ENCODE measurements at places on chromosomes 11 and 22. TPM values are rescaled to one million over a fixed set of nuclear protein-coding genes. Genes with fewer than 3 reads are reported as not detected.
A peak's percentile ranks its signal among the peaks of the same experiment; 100 is the strongest.

The PRODH gene
- 17.4 TPM for total RNA-seq

- no peaks in the 10 kb centered on the region for H3K36me3 ChIP-seq
- H3K4me1 ChIP-seq = no peaks in the 10 kb centered on the region
- H3K4me3 ChIP-seq = no peak overlapping the region
- no peak for DNase-seq
These were observed 552.8 kb upstream of the CHORDC1 start for GRCh38 chr11:90775567-90776165.

DNA sequence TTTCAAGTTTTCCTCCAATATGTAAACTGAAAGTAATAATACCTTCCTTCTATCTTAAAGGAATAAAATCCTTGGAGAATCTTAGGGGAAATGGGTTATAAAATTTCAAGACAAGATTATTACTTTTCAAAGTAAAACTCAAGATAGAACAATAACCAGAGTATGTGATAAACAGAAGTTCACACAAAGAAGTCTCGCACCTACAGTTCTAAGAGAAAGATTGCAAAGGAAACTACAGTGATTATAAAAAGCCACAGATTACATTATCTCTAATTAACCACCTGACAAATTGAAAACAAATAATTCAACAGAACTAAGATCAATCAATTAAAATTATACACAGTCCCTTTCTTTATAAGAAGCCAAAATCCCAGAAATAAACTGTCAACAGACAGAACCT lies 34.0 kb downstream of the AMBRA1 start:
- peak overlapping the region; percentile 69 for H3K27ac ChIP-seq
- peaks cover 39% of the 10 kb centered on the region for H3K4me1 ChIP-seq
- no peaks in the 10 kb centered on the region for H3K27me3 ChIP-seq
- H3K4me3 ChIP-seq = peak overlapping the region; percentile 32
- DNase-seq = no peak

The SYT13 gene
- 1.2 TPM for total RNA-seq

DNA sequence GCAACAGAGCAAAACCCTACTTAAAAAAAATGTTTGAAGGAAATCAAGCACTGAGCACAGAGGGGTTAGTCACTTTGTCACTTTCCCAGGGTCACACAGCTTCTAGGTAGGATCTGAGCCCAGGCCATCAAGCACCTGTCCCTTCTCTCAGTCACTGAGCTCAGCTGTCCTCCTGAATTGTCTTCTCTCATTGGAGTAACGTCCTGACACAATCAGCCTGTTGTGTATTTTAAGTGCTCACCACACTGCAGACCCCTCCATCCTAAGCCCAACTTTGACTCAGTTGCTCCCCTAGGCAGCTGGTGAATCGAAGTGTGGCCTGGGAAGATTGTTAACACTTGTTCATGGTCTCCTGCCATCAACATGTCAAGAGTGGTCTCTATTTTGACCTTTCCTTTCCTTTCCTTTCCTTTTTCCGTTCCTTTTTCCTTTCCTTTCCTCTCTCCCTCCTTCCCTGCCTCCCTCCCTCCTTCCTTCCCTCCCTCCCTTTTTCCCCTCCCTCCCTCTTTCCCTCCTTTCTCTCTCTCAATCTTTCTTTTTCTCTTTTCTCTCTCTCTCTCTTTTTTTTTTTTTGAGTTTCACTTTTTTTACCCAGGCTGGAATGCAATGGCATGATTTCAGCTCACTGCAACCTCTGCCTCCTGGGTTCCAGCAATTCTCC lies 76.1 kb downstream of the PIWIL3 start:
- no peak for DNase-seq
- H3K4me3 ChIP-seq = no peak overlapping the region
- no peaks in the 10 kb centered on the region for H3K36me3 ChIP-seq
- no peaks in the 10 kb centered on the region for H3K27me3 ChIP-seq
- no peak overlapping the region for H3K27ac ChIP-seq

GRCh38 chr11:115222218-115222862 lies 281.9 kb downstream of the CADM1 start:
- H3K4me1 ChIP-seq = no peaks in the 10 kb centered on the region
- no peak overlapping the region for H3K4me3 ChIP-seq
- no peaks in the 10 kb centered on the region for H3K27me3 ChIP-seq
- no peak overlapping the region for H3K27ac ChIP-seq
- no peaks in the 10 kb centered on the region for H3K36me3 ChIP-seq
- DNase-seq = no peak

The LGALS12 gene
- 2.7 TPM for total RNA-seq

The CNGA4 gene
- not detected for total RNA-seq

The CHRNA10 gene
- total RNA-seq = not detected

GRCh38 chr22:45997077-45997776 lies 20.3 kb upstream of the WNT7B start:
- H3K27me3 ChIP-seq = no peaks in the 10 kb centered on the region
- peaks cover 57% of the 10 kb centered on the region for H3K4me1 ChIP-seq
- no peak for DNase-seq
- H3K36me3 ChIP-seq = no peaks in the 10 kb centered on the region
- no peak overlapping the region for H3K4me3 ChIP-seq

GRCh38 chr11:64647019-64647779 lies 56.2 kb downstream of the SLC22A12 start:
- no peaks in the 10 kb centered on the region for H3K27me3 ChIP-seq
- H3K4me1 ChIP-seq = peaks cover 4% of the 10 kb centered on the region
- no peaks in the 10 kb centered on the region for H3K36me3 ChIP-seq
- no peak for DNase-seq
- no peak overlapping the region for H3K4me3 ChIP-seq

- no peak overlapping the region for H3K27ac ChIP-seq
- H3K4me3 ChIP-seq = no peak overlapping the region
- H3K4me1 ChIP-seq = peaks cover 13% of the 10 kb centered on the region
These were observed 53.5 kb downstream of the COMMD9 start for GRCh38 chr11:36235750-36236149.

GRCh38 chr22:20264614-20265452 lies 3.3 kb downstream of the RTN4R start:
- H3K4me3 ChIP-seq = no peak overlapping the region
- H3K27ac ChIP-seq = no peak overlapping the region

DNA sequence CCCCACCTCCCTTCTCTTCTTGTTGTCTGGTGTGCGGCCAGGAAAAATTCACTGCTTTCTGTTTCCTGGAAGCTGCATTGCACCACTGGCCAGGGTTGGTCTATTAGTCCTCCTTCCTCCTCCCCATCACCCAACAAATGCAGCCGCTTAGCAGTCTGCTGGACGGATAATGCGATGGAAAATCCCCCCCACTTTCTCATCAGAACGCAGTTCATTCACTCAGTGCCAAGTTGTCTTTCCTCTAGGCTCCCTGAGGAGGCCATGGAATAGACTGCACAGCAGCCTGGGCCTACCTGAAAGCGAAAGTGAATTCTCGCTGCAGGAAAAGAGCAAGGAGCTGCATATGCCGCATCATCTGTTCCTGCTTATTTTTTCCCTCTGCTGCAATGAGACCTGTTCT lies 513.6 kb downstream of the METTL15 start:
- H3K36me3 ChIP-seq = no peaks in the 10 kb centered on the region
- no peak overlapping the region for H3K4me3 ChIP-seq
- no peaks in the 10 kb centered on the region for H3K4me1 ChIP-seq
- DNase-seq = no peak
- no peak overlapping the region for H3K27ac ChIP-seq

The CSF2RB gene
- 4.2 TPM for total RNA-seq

The PGA5 gene
- not detected for total RNA-seq

- no peaks in the 10 kb centered on the region for H3K27me3 ChIP-seq
- DNase-seq = no peak
- no peaks in the 10 kb centered on the region for H3K36me3 ChIP-seq
- peaks cover 11% of the 10 kb centered on the region for H3K4me1 ChIP-seq
- H3K4me3 ChIP-seq = no peak overlapping the region
- H3K27ac ChIP-seq = no peak overlapping the region
These were observed 22.5 kb downstream of the CLPB start for GRCh38 chr11:72411623-72412419.

DNA sequence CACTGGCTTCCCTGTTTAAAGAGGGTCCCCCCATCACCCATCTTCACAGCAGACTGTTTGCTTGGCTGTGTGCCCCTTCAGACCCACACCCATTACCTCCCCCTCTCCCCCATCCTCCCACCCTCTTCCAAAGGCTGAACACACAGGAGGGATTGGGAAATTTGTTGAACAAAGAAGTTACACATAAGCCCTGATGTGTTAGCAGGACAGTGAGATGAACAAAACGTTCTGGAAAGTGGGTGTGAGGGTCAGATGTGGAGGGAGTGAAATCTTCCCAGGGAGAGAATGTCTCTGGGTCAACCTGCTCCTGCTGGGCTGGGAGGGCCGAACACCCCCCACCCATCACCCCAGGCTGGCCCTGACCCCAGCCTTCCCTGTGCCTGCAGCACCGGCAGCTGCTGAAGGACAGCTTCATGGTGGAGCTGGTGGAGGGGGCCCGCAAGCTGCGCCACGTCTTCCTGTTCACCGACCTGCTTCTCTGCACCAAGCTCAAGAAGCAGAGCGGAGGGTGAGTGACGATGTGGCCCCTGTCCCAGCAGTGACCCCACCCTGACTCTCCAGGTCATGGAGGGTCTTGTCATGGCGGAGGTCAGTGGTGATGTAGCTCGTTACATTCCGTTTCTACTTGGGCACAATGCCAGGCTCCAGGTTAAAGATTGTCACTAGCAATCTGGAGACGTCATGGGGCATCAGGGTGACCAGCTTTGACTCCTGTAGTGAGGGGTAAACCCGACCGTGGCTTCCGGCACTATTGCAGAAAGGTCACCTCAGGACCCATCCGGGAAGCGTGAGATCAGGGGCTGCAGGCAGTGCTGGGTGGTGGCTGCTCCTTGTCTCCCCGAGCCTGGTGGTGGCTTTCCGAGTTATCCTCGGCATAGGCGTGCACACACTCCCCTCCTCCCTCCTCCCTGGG lies 103.5 kb downstream of the BCR start:
- no peaks in the 10 kb centered on the region for H3K27me3 ChIP-seq
- DNase-seq = no peak
- peaks cover 39% of the 10 kb centered on the region for H3K4me1 ChIP-seq
- peak overlapping the region; percentile 81 for H3K27ac ChIP-seq

- H3K4me1 ChIP-seq = peaks cover 84% of the 10 kb centered on the region
- no peak for DNase-seq
- no peaks in the 10 kb centered on the region for H3K27me3 ChIP-seq
- peaks cover 36% of the 10 kb centered on the region for H3K36me3 ChIP-seq
These were observed 47.1 kb downstream of the MYH9 start for GRCh38 chr22:36340621-36341020.

The TCIRG1 gene
- total RNA-seq = 121 TPM

The NDUFS8 gene
- total RNA-seq = 118 TPM

The NFAM1 gene
- 1.7 TPM for total RNA-seq

The HEPACAM gene
- total RNA-seq = 3.4 TPM

The LARGE2 gene
- total RNA-seq = 6.6 TPM

- H3K36me3 ChIP-seq = no peaks in the 10 kb centered on the region
- DNase-seq = no peak
- no peaks in the 10 kb centered on the region for H3K4me1 ChIP-seq
- H3K4me3 ChIP-seq = no peak overlapping the region
- no peak overlapping the region for H3K27ac ChIP-seq
- no peaks in the 10 kb centered on the region for H3K27me3 ChIP-seq
These were observed 509.3 kb upstream of the TENM4 start for GRCh38 chr11:79950172-79950571.

The APOL1 gene
- 28.5 TPM for total RNA-seq

GRCh38 chr22:27134315-27134701 lies 476.9 kb downstream of the MIAT start:
- H3K27ac ChIP-seq = peak overlapping the region; percentile 30
- peaks cover 20% of the 10 kb centered on the region for H3K4me1 ChIP-seq
- H3K27me3 ChIP-seq = no peaks in the 10 kb centered on the region

The KRTAP5-2 gene
- total RNA-seq = not detected

GRCh38 chr11:121347094-121347493 lies 54.5 kb downstream of the SC5D start:
- H3K27ac ChIP-seq = no peak overlapping the region
- no peaks in the 10 kb centered on the region for H3K27me3 ChIP-seq

The CASP1 gene
- 23.3 TPM for total RNA-seq

DNA sequence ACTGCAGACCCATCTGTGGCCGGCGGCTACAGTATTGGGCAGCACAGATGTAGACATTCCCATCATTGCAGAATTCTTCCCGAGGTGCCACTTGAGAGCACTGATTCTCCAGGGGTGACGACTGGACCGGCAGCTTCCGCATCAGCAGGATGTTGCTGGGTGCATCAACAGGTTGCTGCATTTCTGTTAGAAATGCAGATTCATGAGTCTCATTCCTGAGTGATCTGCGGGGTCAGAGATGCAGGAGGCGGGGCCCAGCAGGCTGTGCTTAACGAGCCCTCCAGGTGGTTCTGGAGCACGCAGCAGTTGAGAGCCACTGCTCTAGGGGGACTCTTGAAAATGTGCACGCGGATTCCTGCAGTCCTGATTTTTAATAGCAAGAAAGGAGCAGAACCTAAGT lies 321.8 kb downstream of the TBC1D22A start:
- H3K4me1 ChIP-seq = no peaks in the 10 kb centered on the region
- H3K4me3 ChIP-seq = no peak overlapping the region
- H3K27me3 ChIP-seq = no peaks in the 10 kb centered on the region
- no peak overlapping the region for H3K27ac ChIP-seq
- no peaks in the 10 kb centered on the region for H3K36me3 ChIP-seq

DNA sequence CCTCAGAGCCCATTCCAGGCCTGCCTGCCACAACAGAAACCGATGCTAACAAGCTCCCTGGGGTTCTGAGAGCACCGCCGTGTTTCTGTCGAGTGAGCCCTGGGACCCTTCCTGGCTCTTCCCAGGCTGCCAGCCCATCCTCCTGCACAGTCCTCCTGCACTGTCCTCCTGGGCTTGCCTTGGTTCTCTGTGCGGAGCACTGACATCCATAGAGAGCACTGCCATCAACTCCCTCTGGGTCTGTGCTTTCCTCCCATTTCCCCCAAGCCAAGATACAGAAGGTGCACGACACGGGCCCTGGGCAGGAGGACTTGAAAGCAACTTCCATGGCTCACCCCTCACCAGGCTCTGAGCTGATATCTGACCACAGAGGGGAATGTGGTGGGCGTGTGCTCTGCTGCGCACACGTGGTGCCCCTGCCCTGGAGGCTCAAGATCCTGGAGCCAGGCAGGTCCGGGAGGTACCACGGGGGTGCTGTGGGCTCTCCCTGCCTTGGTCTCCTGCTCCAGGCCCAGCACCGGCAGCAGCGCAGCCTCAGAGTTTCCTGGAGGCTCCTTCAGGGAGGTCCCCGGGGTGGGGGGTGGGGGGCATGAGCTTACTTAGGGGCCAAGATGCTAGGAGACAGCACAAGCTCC lies 304.2 kb downstream of the BRD1 start:
- H3K4me1 ChIP-seq = no peaks in the 10 kb centered on the region
- no peak overlapping the region for H3K27ac ChIP-seq
- no peaks in the 10 kb centered on the region for H3K36me3 ChIP-seq

- peaks cover 52% of the 10 kb centered on the region for H3K4me1 ChIP-seq
- DNase-seq = no peak
- peak overlapping the region; percentile 54 for H3K4me3 ChIP-seq
- H3K27me3 ChIP-seq = no peaks in the 10 kb centered on the region
- H3K36me3 ChIP-seq = no peaks in the 10 kb centered on the region
These were observed 542 bp downstream of the GCAT start for GRCh38 chr22:37808294-37808657.
